ENCODE measurements at places on chromosomes 6 and 20.

- no peak for DNase-seq
Measured at GRCh38 chr6:69422475-69422874, 374.3 kb downstream of the LMBRD1 start.

- DNase-seq, result no peak
Measured at GRCh38 chr6:125868678-125869395, 78.1 kb downstream of the NCOA7 start.

- no peak for DNase-seq
Measured at GRCh38 chr20:41566896-41567527, 51.2 kb downstream of the CHD6 start.

- no peak for DNase-seq
Measured at GRCh38 chr20:53079828-53080686, 107.9 kb downstream of the TSHZ2 start.

Data from stimulated activated CD8-positive, alpha-beta memory T cell treated with anti-CD3 and anti-CD28 coated beads, Interleukin-2, amount 100 ng/mL, for 1 hour (primary cell).